Stimulated activated CD4-positive, alpha-beta T cell treated with anti-CD3 and anti-CD28 coated beads, Interleukin-15, amount 100 ng/mL, for 24 hours (primary cell): ENCODE measurements at places on chromosomes 12 and 14.

DNA sequence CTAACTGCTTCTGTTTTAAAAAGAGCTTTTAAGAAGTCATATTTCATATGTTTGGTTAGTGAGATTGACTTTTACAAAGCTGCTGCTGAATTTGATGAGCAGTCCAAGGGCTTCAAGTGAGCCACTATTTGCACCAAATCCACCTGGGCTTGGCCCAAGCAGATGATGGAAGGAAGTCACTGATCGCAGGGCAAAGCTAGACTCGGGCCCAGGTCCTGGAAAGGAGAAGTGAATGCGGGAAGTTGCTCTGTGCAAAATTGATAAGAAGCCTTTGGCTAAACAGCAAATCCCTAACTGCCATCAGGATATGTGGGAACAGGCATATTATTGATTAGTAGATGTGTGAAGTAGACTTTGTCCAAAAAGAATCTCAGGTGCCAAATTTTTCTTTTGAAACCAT is 30.5 kb downstream of the PLXNC1 start:
- DNase-seq: no peak

- DNase-seq: no peak
These were observed 43.5 kb downstream of the SYNE2 start for GRCh38 chr14:63896278-63896720.

GRCh38 chr12:126883697-126884096 is 1383.3 kb upstream of the TMEM132C start:
- DNase-seq: no peak

GRCh38 chr12:59597385-59597781 is 1.6 kb downstream of the SLC16A7 start:
- peak; percentile 74 for DNase-seq

DNA sequence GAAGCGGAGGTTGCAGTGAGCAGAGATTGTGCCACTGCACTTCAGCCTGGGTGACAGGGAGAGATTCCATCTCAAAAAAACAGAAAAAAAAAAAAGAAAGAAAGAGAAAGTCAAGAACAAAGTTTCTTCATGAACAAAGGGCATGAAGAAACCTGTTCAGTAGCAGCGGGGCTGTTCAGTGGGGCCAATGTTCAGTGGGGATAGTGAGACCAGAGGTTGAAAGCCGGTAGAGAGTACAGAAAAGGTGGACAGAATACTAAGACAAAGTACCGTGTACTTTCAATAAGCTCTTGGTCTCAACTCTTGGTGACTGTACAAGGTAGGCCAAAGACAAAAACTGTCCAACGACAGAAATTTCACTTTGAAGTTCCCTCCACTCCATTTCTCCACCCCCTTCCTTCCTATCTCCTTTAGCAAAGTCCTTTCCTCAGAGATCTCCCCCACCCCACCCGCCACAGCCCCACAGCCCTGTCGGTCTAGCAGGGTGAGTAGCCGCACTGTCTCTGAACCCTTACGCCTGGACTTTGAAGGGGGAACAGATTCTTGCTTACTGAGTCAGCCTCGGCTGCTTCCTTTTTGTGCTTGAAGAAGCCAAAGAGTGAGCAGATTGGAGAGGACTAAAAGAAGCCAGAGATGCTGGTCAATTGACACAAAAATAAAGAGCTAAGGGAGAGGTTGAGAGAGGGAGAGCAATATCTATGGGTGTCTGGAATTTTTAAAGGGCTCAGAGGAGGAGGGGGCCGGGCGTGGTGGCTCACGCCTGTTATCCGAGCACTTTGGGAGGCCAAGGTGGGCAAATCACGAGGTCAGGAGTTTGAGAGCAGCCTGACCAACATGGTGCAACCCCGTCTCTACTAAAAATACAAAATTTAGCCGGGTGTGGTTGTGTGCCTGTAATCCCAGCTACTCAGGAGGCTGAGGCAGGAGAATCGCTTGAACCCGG is 44.2 kb upstream of the FOS start:
- no peak for DNase-seq

- no peak for DNase-seq
These were observed 271 bp upstream of the PSEN1 start for GRCh38 chr14:73136085-73136386.

- DNase-seq: no peak
These were observed 52.9 kb upstream of the BCL2L14 start for GRCh38 chr12:12017798-12018197.

- DNase-seq: no peak
These were observed 63.4 kb downstream of the GALNT4 start for GRCh38 chr12:89461190-89461589.

DNA sequence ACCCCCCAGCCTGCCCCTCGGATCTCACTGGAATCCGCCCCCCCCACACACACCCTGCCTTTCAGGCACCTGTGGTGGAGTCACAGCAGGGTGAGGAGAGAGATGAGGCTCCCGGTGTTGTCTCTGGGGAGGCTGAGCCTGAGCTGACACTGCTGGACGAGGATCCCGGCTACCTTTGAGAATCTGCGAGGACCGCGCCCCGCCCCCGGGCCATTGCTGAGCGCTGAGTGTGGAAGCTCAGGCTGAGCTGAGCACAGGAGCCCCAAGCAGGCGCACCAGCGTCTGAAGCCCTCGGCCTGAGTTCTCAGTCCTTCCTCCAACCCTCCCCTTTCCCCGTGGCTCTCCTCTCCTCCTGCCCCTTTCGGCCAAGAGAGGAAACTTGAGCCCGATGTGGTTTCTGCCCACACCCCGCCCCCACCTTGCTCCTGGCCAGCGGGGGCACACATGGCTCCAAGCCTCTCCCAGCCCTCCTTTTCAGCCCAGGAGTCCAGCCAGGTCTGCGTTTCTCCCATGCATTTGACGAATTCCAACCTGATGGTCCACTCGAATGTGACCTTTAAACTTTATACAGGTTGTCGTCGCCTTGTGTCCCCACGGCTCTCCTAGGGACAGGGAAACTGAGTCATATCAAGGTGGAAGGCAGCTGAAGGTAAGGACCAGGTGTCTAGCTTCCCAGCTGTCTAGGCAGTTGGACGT is at the start of gene NFE2:
NFE2 (minus strand) TSS at position 284 of the 696 bp plus-strand sequence. CDS start 5,767 bp downstream, outside the sequence.
- DNase-seq: peak; percentile 59

DNA sequence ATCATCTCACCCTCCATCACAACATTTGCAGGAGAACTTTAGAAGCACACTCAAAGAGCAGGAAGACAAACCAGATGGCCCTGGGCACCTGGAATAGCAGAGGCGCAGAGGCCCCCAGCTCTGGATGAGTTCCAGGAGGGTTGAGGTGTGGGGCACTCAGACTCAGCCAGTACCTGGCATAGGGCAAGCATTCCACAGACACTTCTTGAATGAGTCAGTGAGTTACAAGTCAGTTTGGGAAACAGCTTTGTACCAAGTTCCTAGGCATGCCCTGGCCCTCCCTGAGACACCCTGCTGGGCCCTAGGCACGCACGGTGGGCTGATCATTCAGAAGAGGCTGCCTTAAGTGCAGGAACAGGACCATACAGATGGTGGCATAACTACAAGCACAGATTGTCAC is 54.3 kb downstream of the MAP3K9 start:
- no peak for DNase-seq

GRCh38 chr14:53620890-53621289 is 335.7 kb downstream of the BMP4 start:
- DNase-seq: no peak

GRCh38 chr12:95169368-95169767 is 47.9 kb downstream of the FGD6 start:
- no peak for DNase-seq

DNA sequence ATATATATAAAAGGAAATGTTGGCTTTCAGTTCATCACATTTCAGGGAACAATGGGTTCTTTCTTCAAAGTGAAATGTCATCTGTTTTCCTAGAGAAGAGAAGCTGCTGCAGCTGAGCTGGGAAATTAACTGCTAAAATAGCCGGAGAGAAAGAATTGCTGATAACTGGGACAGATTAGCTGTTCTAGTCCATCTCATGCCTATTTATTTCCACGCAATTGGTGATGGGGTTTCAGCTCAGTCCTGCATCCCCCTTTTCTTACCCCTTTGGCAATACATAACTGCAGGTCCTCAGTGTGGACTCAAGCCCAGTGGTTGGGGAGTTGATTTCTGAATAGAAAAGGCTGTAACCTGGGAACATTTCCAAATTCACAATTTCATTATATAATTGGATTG is 436.9 kb upstream of the TMEM132C start:
- DNase-seq: no peak

- DNase-seq: no peak
These were observed 38.6 kb downstream of the SYNE2 start for GRCh38 chr14:63891148-63891975.

DNA sequence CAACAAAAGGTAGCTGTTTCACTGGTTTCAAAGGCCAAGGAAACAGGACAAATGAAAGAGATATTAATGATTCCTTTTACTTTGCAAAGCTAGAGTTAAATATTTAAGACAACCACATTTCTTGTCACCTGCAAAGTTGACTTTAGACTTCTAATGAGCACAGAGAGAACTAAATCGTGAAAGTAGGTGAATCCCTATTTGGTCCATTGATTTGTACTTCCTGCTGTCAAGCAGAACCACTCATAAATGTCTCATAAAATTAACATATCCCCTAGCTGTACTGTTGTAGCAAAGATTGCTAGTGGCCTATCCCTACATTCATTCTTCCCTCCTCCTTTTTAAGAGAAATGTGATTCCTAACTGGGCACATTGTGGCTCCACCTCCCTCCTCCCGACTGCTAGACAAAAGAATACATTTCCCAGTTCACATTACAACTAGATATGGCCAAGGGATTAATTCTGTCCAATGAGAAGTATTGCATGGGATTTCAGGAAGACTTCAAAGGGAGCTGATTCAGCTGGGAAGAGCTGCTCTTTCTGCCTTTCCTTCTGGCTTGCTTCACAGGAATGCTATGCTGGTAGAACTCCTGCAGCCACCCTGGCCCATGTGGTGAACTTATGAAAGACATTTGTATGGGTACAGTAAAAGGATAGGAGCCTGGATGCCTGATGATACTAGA is 227.5 kb upstream of the ABCD2 start:
- no peak for DNase-seq

- no peak for DNase-seq
These were observed 20.6 kb upstream of the PKP2 start for GRCh38 chr12:32917094-32917611.

- no peak for DNase-seq
These were observed 27.5 kb upstream of the PTGR2 start for GRCh38 chr14:73824127-73824526.

- no peak for DNase-seq
These were observed 89.6 kb upstream of the ATF7IP start for GRCh38 chr12:14275886-14276285.

GRCh38 chr12:59494617-59495016 is 101.2 kb upstream of the SLC16A7 start:
- DNase-seq: no peak

GRCh38 chr12:81224626-81225025 is 146.7 kb downstream of the ACSS3 start:
- DNase-seq: no peak

DNA sequence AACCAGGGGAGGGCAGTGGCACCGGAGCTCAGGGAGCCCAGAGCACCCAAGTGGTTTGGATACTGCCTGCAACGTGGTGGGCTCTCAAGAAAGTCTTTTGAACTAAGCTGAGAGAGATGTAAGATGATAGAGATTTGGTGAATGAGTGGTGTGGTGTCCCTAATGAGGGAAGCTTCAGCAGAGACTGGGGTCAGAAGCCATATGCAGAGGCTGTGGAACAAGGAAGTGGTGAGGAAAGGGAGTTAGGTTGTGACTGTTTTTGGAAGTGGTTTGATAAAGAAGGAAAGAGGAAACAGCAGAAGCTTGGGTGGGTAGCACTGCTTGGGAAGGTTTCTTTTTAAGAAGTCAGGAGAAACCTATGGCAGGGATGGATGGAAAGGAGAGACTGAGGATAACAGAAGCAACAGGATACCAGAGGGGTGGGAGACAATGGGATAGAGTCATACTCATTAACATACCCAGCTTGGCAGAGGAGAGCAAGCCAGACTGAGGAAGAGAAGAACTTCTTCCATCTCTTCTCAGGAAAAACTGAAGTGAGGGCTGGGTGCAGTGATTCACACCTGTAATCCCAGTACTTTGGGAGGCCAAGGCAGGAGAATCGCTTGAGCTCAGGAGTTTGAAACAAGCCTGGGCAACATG is 24.1 kb downstream of the SLC4A8 start:
- DNase-seq: no peak

DNA sequence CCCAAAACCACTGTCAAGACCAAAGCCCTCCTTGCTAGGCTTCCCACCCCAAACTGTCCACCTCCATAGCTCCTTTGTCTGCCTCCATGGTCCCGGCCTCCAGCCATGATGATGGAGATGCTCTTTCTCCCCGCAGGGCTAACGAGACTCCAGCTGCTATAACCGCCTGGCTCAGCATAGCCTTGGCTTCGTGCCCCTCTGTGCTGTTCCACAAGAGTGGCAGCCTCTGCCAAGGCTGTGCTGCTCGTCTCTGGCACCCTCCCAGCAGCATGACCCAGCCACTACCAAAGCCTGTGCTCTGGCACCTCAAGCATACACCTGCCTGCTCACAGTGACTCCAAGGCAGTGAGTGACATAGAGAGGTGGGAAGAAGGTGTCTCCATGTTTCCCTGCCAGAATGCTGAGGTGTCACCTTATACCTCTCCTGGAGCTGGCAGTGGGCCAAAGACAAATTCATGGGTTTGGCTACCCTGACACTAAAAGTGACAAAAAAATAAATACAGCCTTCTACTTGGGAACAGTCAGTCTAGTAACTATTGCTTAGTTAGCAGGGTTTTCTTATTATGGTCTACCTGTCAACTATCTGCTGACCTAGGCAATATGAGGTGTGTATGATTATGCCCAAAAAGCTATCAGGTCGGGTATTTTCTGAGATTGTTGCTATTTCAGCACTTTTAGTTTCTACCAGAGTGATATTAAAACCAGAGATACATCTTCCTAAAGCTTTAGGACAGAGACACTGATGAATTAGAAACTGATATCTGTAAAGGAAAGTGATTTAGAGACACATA is 16.1 kb upstream of the KRT73 start:
- DNase-seq: no peak

- peak; percentile 96 for DNase-seq
These were observed 17.7 kb upstream of the CD27 start for GRCh38 chr12:6426882-6427671.

- no peak for DNase-seq
These were observed 7.8 kb upstream of the MTERF2 start for GRCh38 chr12:106994579-106995220.

GRCh38 chr12:39122562-39123204 is 217.3 kb upstream of the CPNE8 start:
- DNase-seq: no peak

DNA sequence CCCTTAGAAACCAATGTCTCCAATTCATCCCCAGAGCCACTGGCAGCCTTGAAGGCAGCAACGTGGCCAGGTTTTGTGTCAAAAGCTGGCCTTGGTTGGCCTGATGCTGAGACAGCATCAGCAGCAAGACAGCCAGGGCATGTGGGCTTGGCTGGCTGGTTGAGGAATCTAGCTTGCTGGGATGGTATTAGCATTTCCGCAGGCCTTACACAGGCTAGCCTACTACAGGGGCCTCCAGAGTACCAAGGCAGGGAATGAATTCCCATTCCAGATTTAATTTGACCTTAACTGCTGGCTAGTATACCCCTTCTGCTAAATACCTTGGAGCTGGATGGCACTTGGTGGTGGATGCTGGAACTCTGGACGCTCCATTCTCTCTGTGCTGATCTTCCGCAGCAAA is 15.8 kb downstream of the NGDN start:
- no peak for DNase-seq
